ENCODE measurements at places on chromosomes 7 and 10.

DNA sequence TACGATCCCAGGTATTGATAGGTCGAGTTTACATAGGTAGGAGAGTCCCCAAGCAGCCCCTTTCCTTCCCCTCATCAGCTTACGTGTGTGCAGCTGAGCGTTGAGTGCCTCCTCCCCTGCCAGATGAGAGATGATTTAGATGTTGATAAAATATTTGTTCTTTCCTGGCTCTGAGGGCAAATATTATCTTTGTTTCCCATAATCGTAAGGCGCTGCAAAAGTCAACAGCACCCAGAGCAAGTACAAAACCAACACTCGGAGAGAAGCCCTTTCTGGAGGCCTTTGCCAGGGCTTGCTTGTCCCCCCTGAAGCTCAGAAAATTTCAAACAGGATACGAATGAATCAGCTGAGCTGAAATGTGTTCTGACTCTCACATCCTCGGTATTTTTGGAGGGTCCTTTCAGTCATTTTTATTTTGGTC is 683.2 kb downstream of the LRMDA start:
- no peak for DNase-seq

DNA sequence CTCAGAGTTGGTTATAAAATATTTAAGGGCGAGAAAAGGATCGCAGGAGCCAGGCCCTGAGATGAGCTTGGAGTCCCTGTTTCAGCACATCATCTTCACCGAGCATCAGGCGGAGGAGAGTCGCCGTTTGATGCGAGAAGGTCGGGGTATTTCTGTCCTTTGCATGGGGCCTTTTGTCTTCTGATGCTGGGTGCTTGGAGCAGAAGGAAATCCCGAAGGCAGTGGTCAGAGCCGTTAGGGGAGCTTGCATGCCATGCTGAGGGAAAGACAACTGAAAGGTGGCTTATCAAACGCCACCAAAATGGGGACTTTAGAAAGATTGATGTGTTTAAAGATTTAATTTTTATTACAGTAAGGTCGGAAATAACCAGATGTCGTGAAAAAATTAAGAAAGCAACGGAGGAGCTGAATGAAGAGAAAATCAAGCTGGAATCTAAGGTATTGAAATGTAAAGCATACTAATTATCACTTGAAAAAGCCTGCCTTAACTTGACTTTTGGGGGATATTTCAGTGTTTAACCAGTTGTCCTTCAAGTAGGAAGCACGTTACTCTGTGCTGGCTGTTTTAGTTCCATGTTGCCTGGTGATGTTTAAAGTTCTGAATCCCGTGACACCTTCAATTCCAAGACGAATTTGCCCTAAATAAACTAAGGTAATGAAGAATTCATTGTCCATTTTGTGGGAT is 845 bp downstream of the CCDC172 start:
- DNase-seq: no peak

GRCh38 chr7:138499340-138499739 is 39.3 kb downstream of the TRIM24 start:
- no peak for DNase-seq

GRCh38 chr7:37369906-37370305 is 78.8 kb downstream of the ELMO1 start:
- DNase-seq: no peak

GRCh38 chr10:110175406-110175805 is 32.0 kb upstream of the MXI1 start:
- no peak for DNase-seq

DNA sequence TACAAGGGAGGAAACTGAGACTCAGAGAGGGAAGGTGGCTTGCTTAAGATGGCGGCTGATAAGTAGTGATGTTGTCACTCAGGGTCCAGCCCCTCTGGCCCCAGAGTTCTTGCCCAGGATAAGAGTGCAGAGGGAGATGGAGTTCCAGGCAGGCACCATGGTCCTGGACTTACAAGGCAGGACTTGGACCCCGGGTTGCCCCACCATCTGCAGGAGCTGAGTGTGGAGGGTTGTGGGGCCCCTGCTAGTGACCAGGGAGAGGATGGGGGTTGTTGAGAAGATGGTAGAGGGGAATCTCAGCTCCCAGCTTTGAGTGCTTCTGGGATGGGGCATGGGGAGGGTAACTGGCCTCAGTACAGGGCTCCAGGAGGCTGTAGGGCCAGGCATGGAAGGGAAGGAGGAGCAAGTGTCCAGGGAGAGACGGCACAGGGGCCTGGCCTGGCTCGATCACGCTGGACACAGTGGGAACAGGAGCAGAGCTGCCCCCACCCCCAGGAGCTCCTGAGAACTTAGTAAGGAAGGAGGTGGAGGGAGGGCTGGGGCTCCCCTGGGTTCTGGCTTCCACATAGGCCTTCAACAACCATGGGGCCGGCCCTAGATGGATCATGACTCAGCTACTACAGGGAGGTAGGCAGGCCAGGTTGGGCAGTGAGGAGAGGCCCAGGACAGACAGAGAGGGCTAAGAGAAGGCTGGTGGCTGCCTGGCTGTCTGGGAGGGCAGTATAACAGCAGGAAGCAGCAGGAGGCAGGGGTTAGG is 28.2 kb downstream of the PPIF start:
- no peak for DNase-seq

DNA sequence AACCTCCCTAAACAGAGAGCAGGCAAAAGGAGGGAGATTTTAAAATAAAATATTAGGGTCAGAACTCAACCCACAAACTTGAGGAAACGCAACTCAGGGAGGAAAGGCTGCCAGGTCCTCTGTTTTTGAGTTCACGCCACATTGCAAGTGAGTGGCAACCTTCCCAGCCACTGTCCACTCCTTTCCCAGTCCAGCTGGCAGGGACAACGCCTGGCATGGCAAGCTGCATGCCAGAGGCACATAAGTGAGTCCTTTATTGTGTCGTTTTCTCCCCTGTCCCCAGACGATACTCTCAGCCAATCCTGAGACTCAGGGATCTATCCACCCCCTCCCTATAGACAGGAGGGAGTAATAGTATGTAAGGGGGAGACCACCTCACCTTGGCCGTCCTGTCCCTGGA is 22.4 kb downstream of the FBXW4 start:
- no peak for DNase-seq

GRCh38 chr10:12980102-12980661 is 21.3 kb downstream of the CCDC3 start:
- DNase-seq: no peak

Data from stimulated activated CD8-positive, alpha-beta memory T cell treated with anti-CD3 and anti-CD28 coated beads, Interleukin-4, amount 100 ng/mL, for 1 hour (primary cell).